ENCODE measurements at places on chromosomes 1 and 21.

DNA sequence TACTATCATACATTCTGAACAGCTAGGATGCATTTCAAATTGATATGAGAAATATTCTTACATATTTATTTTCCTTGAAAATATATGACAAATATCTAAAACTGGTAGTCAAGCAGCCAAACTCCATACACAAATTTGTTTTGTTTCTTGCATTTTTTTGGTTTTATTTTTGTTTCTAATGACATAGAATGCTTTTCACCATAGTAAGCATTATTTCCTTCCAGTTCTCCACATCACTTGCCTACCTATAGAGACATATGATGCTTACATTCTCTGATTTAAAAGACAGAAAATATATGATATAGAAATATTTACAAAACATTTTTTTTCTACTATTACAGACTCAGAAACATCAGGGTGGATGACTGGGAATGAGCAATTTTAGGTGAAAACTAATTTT is 726.4 kb upstream of the ADGRL4 start:
- no peak for DNase-seq

DNA sequence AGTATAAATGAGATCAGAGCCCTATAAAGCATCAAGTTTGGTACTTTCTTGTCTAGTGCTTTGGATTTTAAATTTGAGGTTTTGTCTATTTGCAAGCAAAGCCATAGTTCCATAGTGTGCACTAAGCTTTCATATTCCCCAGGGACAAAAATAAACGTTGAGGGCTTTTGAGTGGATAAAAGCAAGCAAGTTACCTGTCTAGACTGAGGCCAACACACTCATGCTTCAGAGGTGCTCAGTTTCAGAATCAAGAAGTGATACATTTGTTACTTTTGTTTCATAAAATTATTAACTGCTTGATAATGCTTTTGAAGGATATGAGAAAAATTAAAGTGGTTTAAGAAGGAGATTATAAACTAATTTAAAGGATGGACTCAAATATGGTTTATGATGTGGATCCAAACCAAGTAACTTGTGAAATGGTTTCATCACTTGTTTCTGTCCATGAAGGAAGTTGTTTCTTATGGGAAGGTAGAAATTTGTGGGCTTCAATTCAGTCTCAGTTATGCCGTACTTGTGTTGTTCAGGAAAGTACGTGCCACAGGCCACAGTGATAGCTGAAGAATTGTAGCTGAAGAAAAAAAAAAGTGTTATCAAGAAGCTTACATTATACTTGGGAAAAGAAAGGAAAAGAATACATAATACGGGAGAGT is 71.2 kb downstream of the CHRM3 start:
- DNase-seq = no peak

- DNase-seq = no peak
Observed at GRCh38 chr1:224380003-224380402, 23.3 kb downstream of the CNIH4 start.

DNA sequence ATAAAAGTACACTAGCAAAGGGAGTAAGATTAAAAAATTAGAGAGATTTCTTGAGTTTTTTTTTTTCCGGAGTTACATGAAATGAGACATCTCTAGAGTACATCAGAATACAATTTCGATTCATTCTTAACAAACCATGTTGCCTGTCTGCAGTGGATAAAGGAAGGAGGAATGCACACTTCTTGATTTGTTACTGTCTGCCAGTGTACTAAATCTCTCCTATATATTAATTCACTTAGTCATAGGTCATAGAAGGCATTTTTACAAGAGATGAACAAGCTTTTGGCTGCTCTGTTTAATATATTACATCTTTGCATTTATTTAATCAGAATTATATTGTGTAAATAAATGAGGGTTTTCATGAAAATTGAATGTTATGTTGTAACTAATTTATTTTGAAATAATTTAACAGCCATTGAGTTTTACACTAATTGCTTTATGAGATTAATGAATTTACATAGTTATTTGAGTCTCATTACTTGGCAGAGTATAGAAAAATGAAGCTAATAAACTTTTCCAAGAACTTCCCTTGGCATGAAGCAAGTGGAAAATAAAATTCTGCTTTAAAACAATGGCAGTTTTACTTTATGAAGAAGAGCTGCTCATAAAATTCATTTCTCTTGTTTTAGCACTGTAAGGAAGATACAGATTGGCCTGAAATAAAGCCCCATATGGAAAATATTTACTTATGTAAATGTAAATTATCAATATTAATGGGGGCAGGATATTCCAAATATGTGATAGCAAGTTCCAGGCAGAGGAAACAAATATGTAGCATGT is 1284.7 kb downstream of the BRINP3 start:
- DNase-seq = no peak

DNA sequence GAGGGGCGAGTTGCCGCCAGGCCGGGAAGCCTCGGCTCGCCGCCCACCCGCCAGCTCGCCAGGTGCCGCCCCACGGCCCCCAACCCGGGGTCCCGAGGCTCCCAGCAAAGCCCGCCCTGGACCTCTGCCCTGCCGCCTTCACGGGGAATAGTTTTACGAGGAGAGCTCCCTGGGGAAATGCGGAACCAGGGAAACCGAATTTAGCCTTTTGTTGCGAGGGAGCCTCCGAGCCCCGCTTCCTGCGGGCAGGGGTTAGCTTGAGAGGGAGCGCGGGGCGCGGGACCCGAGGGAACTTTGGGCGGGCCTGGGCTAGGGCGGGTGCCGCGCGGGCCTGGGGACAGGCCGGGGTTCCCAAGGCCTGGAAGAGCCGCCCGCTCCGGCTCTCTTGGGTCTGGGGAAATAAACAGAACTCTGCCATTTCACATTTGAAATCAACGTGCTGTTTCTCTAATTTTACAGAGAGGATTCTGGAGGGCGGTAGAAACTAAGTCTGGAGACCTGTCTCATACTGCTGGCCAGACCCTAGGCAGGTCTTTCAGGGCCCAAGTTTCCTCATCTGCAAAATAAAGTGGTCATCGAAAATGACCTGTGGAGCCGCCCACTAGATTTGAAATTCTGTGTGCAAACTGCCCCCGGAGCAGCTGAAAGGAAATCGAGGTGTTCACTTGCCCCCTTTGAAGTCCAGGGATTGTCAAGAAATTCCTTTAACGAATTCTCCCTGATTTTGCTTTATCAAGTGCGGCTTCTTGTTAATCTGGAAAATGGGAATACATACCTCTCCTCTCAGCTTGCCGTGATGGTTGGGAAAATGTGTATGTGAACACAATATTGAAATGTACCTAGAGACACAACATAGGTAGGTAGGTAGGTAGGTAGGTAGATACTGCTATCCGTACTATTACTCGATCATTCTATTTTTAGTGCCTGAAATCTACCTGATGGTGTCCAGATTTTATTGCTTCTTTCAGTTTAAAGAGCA is 749 bp upstream of the GLUL start:
- DNase-seq = peak; percentile 41

DNA sequence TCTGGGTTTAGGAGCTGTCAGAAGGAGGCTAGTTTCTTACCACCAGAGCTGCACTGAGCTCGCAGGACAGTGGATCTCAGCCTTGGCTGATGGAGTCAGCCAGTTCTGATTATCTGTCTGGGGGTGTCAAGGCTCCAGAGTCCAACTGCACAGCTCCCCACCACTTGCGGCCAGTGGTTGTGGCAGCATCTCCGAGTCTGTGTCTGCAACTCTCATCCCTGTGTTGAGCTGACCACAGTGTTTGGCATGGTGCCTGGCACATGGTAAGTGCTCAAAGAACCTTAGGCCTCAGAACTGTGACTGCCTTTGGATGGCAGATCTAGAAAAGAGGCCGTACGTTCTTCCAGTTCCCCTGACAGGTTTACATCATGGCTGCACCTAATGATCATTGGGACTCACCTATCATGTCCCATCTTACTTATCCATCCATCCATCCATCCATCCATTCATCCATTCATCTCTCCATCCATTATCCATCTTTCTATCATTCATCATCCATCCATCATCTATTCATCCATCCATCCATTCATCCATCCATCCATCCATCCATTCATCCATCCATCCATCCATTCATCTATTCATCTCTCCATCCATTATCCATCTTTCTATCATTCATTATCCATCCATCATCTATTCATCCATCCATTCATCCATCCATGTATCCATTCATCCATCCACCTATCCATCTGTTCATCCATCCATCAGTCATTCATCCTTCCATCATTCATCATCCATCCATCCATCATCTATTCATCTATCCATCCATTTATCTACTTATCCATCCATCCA is 114.5 kb downstream of the CRYAA start:
- no peak for DNase-seq

GRCh38 chr1:106498238-106498637 is 558.2 kb upstream of the PRMT6 start:
- DNase-seq = no peak

DNA sequence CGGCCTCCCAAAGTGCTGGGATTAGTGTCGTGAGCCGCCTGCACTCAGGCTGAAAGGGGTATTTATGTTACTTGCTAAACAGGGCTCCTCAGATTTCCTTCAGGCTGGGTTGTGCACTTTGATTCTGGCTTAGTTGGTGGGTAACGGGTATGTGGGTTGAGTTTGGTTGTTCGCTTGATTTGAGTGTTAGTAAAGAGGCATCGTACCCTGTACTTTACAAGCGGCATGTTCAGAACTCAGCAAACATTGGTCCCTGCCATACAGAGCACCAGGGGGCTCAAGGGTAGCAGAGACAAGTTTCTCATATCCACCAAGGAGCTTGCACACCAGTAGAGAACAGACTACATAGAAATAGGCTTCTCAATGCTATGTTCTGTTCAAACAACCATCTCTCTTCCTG is 147.8 kb downstream of the PGBD5 start:
- no peak for DNase-seq
